ENCODE measurements at places on chromosomes 1 and 21.

DNA sequence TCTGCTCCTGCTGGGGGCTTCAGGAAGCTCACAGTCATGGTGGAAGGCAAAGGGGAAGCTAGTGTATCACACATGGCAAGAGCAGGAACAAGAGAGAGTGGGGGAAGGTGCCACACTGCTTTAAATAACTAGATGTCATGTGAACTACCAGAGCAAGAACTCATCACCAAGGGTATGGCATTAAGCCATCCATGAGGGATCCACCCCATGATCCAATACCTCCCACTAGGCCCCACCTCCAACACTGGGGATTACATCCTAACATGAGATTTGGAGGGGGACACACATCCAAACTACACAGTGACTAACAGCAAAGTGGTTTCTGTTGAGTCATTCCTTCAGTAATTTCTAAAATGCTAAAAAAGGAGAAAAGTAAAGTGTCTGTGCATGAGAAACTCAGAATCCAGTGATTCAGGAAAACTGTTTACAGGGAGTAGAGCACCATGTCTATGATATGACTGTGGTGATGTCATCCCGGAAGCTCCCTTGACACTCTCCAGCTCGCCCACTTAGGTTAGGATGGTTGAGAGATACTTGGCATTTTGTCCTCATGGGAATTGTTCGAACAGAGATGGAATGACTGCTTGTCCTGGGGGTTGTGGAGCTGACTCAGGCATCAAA lies 50.3 kb downstream of the CHD1L start:
- DNase-seq: no peak

- no peak for DNase-seq
These were observed 9.2 kb downstream of the PRPF38B start for GRCh38 chr1:108701176-108701849.

- DNase-seq: peak; percentile 98
These were observed 45.1 kb downstream of the SLC2A1 start for GRCh38 chr1:42913426-42914091.

- DNase-seq: no peak
These were observed 1.9 kb downstream of the PSMG1 start for GRCh38 chr21:39181205-39181818.

Measured in NCI-H748 treated with DMSO at 0.1 percent for 48 hours (cell line).